ENCODE measurements at places on chromosomes 6 and 20. TPM values are rescaled to one million over a fixed set of nuclear protein-coding genes. Genes with fewer than 3 reads are reported as not detected.
A peak's percentile ranks its signal among the peaks of the same experiment; 100 is the strongest.

Gene CYP21A2
- polyA plus RNA-seq: 0.11 TPM

Gene CENPW
- 6.5 TPM for polyA plus RNA-seq

Gene ENPP5
- polyA plus RNA-seq: not detected

Gene TAF11
- 15.2 TPM for polyA plus RNA-seq

Gene ADGRB3
- polyA plus RNA-seq: not detected

Gene THBS2
- 857 TPM for polyA plus RNA-seq

Gene SLC17A1
- not detected for polyA plus RNA-seq

Gene CST7
- 0.09 TPM for polyA plus RNA-seq

Gene PIGT
- polyA plus RNA-seq: 236 TPM

- DNase-seq: no peak
Observed at GRCh38 chr6:149090937-149091336, 226.6 kb upstream of the TAB2 start.

GRCh38 chr6:15384901-15385300, 139.0 kb downstream of the JARID2 start:
- DNase-seq: no peak

- DNase-seq: no peak
Observed at GRCh38 chr6:159941286-159942113, 27.4 kb upstream of the IGF2R start.

DNA sequence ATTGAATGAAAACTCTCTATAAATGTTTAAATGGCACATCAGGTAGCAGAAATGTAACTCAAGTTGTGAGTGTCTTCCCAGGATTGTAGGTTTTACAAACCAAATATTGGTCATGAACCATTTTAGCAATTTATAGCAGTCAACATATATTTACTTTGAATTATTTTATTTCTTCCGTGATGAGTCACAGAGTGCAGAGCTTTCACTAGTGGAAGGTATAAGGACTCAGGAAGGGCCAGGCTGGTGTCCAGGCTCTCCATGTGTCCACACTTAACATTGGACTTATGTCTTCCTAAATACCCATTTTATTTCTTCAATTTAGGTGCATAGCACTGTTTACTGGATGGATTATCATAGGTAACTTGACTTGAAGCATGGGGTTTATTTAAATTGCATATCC, 120.9 kb downstream of the OLIG3 start:
- DNase-seq: no peak

GRCh38 chr20:46637020-46637419, 14.2 kb downstream of the SLC13A3 start:
- no peak for DNase-seq

GRCh38 chr20:63156221-63156671, 59.7 kb downstream of the YTHDF1 start:
- no peak for DNase-seq

DNA sequence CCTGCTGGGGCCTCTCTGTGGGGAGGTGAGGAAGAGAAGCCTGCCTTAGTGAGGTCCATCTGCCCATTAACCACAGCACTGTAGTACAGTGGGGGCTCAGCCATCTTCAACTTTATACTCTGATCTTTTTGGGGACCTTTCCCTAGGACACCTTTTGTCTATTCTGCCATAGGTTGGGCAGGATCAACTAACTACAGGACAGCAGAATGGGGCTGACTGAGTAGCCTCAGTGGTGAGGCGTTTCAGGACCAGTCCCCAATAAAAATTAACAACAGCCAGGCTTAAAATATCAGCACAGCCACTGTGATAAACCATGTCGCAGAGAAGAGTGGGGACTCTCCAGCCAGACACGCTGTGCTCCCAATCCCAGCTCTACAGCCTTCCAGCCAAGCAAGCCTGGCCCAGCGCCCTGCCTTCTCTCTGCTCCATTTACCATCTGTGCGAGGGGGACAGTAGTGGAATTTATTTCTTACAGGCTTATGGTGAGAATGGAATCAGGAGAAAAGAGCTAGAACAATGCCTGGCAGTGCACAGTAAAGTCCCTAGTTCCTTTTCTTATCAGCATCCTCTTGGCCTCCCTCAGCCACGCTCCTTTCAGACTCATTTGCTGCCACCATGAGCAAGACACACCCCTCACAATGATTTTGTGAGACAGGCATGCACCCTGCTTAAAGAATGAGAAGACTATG, 75.5 kb downstream of the SLC22A23 start:
- no peak for DNase-seq

- no peak for DNase-seq
Observed at GRCh38 chr6:121413879-121414278, 21.6 kb upstream of the GJA1 start.

GRCh38 chr6:73051147-73051546, 174.1 kb downstream of the KHDC1L start:
- DNase-seq: no peak

- DNase-seq: no peak
Observed at GRCh38 chr6:33981861-33982260, 164.0 kb downstream of the GRM4 start.

DNA sequence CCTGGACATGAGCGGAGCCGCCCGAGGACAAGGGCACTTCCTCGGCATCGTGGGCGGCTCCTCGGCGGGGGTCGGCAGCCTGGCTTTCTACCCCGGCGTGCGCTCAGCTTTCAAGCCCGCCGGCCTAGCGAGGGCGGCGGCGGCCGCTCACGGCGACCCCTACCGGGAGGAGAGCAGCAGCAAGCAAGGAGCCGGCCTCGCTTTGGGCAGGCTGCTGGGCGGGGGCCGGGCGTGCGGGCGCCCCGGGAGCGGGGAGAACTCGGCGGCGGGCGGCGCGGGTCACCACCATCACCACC, 6.7 kb downstream of the PRDM13 start:
- no peak for DNase-seq

DNA sequence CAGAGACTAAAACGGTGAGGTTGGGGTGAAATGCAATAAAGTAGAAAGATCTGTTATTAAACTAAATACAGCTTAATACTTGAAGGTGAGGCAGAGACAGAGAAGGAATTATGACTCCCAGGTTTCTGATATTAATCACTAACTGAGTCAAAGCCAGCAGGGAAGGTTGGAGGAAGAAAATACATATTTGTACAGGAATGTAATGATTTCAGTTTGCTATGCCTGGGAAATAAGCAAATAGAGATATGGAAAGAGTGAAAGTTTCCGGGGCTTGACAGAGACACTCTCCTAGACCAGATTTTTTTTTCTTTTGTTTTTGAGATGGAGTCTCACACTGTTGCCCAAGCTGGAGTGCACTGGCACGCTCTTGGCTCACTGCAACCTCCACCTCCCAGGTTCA, 76.8 kb downstream of the PTPRK start:
- no peak for DNase-seq

- no peak for DNase-seq
Observed at GRCh38 chr20:22585786-22586493, 1.6 kb upstream of the FOXA2 start.

DNA sequence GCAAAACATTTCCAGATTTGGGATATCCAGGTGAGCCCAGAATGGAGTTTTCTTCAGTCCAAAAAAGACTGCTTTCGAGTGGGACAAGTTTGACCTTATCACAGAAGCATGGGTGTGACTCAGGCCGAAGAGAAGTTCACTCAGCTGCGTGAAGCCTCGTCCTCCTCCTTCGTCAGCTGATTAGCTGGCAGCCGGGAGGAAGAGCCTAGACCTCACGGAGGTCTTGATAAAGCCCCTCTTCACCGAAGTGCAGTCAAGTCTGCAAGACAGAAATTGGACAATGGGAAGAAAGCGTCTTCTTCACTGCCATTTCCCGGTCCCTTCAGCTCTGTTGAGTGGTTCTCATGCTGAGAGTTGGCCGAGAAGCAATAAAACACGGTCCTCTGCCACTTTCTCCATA, 363.9 kb downstream of the TAF4 start:
- DNase-seq: no peak

- no peak for DNase-seq
Observed at GRCh38 chr6:120736740-120737139, 597.5 kb downstream of the TBC1D32 start.

DNA sequence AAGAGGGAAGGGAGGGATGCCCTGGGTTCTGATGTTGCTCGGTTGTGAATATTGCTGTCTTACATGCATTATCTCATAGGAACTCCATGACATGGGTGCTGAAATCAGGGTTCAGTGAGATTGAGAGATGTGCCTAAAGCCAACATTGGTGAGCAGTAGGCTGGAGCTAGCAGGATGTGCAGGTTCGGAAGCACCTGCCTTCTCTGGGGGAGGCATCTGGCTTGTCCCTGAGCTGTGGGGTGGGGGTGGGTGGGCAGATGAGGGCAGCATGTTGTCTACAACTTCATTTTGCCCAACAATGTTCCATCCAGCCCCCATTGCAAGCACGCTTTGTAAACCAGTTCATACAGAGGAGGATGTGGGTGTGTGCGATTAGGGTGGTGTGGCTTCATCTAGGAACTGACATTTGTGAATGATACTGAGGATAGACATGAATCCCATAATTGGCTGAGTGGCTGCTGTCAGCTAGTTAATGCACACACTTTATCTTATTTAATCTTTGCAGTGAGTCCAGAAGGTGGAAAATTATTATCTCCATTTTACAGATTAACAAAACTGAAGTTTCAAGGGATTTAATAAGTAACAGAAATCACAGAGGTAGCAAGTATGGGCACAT, 119.4 kb downstream of the SYNDIG1 start:
- no peak for DNase-seq

GRCh38 chr6:47047479-47048407, 5.6 kb upstream of the ADGRF1 start:
- peak; percentile 53 for DNase-seq

DNA sequence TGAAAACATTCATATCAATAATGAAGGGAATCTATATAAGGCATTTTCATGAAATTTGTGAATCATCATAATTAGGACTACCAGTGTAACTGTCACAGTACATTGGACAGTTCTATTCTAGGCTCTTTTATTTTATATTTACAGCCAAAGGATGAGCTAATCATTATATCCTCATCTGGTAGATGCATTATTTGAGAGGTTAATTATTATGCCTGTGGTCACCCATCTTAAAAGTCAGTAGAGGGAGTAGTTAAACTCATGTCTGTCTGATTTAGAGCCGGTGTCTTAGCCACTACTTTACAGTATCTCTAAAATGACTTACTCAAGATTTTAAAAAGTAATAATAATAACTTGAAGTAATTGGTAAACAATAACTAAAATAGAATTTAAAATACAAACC, 899.3 kb upstream of the MAP3K7 start:
- no peak for DNase-seq

- no peak for DNase-seq
Observed at GRCh38 chr20:33624399-33624798, 37.7 kb upstream of the C20orf144 start.

DNA sequence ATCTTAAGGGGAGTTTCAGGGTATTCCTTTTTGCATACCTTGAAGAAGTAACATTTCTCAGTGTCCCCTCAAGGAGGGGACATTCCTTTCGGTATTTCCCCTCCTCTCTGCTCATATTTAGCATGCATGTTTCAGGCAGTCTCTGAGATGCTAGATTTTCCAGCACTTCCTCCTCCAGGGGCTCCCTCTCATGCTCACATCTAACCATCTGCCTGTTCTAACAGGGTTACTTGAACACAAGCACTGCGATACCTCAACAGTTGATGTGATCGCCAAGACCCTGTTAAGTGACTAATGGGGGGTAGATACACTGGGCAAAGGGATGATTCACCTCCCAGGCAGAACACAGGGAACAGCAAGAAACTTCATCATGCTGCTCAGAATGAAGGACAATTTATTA, 12.9 kb upstream of the MCM3 start:
- DNase-seq: no peak

DNA sequence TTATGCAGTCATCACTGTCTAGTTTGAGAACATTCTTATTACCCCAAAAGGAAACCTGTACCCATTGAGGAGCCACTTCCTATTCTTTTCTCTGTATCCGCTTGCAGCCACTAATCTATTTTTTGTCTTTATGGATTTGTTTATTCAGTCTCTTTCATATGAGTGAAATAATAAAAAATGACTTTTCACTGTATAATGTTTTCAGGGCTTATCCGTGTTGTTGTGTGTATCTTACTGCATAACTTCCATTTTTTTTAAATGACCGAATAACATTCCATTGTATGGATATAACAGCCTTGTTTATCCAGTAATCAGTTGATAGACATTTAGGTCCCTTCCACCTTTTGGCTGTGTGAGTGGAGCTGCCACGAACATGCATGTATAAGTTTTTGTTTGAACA, 86.6 kb downstream of the ZFAND3 start:
- DNase-seq: no peak

DNA sequence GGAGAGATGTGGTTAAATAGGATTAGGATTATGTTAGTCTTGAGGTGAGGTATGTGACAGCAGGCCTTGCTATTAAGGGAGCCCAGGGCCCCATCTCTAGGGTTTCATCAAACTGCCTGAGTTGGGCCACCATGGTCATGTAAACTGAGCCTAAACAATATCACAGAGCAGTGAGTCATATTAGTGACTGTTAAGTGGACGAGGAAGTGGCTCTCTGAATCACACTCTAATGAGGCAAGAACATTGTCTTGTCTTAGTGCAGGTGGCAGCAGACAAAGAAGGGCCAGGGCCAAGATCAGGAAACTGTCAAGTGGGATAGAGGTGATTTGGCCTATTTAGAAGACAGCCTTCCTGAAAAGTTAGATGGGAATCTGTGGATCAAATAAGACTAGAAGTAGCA, 23.1 kb downstream of the ENPP3 start:
- no peak for DNase-seq

DNA sequence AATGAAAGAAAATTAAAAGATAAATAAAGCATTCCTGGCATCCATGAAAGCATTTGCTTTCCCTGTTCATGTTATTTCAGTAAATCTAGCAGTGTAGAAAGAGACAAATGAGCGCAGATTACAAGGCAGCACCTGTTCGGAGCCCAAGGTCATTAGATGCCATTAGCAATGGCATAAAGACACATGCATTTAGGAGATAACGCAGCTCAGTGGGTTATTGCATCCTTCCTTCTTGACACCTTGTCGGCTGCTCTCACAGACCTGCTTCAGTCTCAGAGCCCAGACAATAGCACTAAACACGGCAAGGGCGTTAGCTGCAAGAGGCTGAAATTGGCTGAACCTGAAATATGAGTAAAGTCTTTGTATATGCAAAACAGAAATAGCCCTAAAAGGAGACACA, 140.3 kb downstream of the ATXN1 start:
- no peak for DNase-seq

GRCh38 chr6:39050453-39051112, 2.0 kb downstream of the GLP1R start:
- no peak for DNase-seq

- no peak for DNase-seq
Observed at GRCh38 chr6:169235286-169235685, 18.4 kb downstream of the THBS2 start.

DNA sequence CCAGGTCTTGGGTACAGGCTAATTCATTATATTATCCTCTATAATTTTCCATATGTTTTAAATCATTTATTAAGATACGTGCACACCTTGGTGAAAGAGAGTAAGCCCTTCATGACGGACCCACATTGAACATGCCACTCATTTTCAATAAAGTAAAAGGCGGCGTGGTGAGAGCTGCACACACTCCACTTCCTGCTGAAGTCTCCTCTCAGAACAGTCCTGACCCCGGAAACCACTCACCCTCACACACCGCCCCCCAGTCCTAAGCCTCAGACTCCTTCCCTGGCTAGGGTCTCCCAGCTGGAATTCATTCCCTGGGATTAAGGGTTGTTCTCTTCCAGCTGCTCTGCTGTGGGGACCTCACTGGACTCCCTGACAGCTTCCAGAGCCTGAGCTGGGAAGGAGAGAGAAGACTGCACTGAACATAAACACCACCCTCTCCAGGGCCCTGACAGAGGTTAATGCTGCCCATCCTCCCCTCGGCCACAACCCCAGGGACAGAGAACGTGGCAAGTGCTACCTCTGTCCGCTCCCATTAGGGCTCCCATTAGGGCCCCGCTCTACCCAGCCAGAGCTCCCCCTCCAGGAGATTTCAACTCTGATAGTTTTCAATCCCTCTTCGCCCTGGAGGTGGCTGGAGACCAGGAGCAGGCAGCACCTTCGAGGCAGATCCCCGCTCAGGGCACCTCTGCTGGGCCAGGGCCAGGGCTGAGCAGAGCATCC, 24.8 kb downstream of the GRM4 start:
- DNase-seq: no peak

Data from BJ (cell line).